ENCODE measurements at places on chromosomes 4 and X. TPM values are rescaled to one million over a fixed set of nuclear protein-coding genes. Genes with fewer than 3 reads are reported as not detected.

Gene TLL1
- 0.20 TPM for total RNA-seq

Gene STATH
- not detected for total RNA-seq

Gene P2RY8
- total RNA-seq = not detected

Gene RBMXL3
- total RNA-seq = not detected

Gene ARHGAP6
- not detected for total RNA-seq

Gene FAM47B
- not detected for total RNA-seq

Gene FAM9B
- not detected for total RNA-seq

Gene CPZ
- total RNA-seq = not detected

Gene TSPAN7
- total RNA-seq = 77.5 TPM

Gene AMTN
- not detected for total RNA-seq

Gene SATL1
- 0.17 TPM for total RNA-seq

Gene ANKRD50
- 11.0 TPM for total RNA-seq

Gene CRMP1
- total RNA-seq = 0.07 TPM

Gene NXF2
- total RNA-seq = not detected

Gene NEXMIF
- total RNA-seq = 0.35 TPM

Gene ACE2
- 0.12 TPM for total RNA-seq

Gene ITIH6
- total RNA-seq = 0.02 TPM

Gene GJB1
- not detected for total RNA-seq

Gene EDA
- total RNA-seq = 0.67 TPM

Gene CASP6
- 26.3 TPM for total RNA-seq

Gene NXF3
- not detected for total RNA-seq

Gene CLDN22
- total RNA-seq = not detected

Gene CFAP299
- total RNA-seq = not detected

Gene TMSB15A
- total RNA-seq = not detected

Gene SLC7A11
- total RNA-seq = 225 TPM

Gene HAUS7
- total RNA-seq = 27.3 TPM

Gene GC
- not detected for total RNA-seq
